NCI-H2171 treated with DMSO at 0.1 percent for 48 hours (cell line): ENCODE measurements at places on chromosomes 11 and 22.
A peak's percentile ranks its signal among the peaks of the same experiment; 100 is the strongest.

DNA sequence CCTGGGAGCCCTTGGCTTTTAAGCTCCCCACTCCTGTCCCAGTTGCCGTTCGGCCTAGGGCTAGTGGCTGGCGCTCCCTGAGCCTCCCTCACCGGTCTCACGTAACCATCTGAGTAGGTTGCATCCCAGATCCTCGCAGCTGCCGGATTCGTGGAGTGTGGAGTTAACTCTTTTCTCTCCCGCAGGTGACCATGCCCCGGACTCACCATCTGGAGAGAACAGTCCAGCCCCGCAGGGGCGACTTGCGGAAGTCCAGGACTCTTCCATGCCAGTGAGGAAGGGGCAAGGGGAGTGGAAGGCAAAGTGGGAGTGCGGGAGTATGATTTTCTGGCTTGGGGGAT lies 902 bp downstream of the MUS81 start:
- DNase-seq: peak; percentile 57

DNA sequence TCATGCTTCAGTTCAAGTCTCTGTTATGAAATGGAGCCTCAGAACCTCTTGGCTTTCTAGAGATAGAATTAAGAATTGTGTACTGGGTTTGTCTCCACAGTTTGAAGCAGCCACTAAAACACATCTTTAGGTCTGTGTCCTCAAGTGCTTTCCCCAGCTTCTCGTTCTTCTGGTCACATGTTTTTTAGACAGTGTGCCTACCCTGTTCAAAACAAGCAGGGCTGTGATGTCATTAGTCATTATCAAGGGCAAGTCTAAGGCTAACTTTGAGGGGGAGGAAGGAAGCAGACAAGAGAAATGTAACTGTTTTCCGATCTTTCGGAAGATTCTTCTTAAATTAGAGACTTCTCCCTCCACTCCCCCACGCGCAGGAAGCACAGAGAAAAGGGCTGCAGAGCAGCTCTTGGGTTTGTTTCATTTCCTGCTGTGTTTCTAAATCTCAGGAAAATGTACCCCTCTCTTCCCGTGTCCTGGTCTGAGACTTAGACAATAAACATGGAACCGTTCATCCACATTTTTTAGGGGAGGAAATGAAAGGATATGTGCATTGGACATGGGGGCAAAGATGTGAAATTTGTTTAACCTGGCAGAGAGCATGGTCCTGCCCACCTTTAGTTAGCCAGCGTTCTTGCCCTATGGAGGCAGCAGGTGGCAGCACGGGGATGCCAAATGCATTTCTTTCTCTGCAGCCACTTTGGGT lies 3.1 kb downstream of the AKIP1 start:
- peak; percentile 49 for DNase-seq

GRCh38 chr11:93730108-93731107 lies 10.9 kb downstream of the TAF1D start:
- DNase-seq: no peak

GRCh38 chr11:128285321-128285720 lies 302.0 kb downstream of the ETS1 start:
- no peak for DNase-seq

- no peak for DNase-seq
These were observed 3.8 kb downstream of the OSBPL5 start for GRCh38 chr11:3161309-3161708.

GRCh38 chr11:122869622-122870021 lies 12.9 kb upstream of the JHY start:
- no peak for DNase-seq

GRCh38 chr11:11967669-11968510 lies 40.5 kb downstream of the DKK3 start:
- DNase-seq: no peak

DNA sequence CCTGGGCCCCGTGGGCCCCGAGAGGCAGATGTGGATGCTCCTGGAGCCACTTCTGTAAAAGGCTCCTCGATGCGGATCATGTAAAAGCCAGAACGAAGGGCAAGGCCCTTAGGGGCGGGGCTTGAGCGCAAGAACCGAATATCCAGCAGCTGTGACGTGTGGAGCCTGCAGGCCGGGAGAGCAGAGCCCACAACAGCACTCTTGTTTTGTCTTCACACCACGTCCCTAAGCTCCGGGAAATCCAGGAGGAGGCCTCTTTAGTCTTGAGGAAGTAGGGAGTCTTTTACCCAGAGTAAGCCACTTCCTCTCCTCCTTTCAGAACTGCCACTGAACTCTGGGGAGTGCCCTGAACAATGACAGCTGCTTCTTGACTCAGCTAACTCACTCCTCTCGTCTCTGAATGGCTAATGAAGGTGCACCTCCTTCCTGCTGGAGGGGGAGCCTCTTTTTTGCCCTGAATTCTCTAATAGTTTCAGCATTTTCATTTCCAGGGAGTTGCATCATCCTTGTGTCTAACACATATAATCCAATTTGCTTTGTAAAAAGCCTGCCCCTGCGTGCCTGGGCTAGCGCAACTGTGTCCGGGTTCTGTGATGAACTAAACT lies 12.5 kb downstream of the L3MBTL2 start:
- DNase-seq: no peak

- no peak for DNase-seq
These were observed 13.8 kb upstream of the MIAT start for GRCh38 chr22:26643418-26644100.

GRCh38 chr22:43884600-43885318 lies 7.1 kb downstream of the PNPLA5 start:
- DNase-seq: peak; percentile 58

DNA sequence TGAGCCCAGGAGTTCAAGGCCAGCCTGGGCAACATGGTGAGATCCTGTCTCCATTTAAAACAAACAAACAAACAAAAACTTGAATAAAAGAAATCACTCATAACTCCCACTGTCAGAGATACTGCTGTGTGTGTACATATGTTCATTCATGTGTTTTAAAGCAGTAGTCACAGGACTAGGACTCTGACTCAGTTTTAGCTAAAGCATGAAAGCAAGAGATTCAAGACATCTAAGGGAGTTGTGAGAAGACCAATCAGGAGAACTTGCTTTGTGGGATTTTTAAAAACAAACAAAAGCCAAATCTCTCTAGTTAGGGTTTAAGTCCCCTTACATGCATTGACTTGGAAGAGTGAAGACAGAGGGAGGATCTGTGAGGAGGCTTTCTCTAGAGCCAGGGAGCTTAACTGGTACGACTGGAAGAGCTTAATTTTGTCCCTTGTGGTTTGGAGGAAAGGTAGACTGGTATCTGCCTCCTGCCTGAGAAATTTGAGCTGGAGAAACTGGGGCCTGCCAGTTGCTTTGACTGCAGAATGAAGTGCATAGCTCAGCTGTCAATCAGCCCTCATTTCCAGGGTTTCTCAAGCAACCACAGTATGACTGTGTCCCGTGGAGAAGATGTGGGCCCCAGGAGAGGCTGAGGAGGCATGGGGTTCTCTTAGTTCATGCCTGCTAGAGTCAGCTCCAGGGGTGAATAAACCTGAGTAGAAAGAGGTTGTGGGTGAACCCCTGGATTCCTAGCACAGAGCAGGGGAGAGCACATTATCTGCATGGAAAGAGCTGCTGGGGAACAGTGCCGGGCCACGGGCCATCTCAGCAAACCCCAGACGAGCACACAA lies 30.6 kb downstream of the EXPH5 start:
- DNase-seq: peak; percentile 56

DNA sequence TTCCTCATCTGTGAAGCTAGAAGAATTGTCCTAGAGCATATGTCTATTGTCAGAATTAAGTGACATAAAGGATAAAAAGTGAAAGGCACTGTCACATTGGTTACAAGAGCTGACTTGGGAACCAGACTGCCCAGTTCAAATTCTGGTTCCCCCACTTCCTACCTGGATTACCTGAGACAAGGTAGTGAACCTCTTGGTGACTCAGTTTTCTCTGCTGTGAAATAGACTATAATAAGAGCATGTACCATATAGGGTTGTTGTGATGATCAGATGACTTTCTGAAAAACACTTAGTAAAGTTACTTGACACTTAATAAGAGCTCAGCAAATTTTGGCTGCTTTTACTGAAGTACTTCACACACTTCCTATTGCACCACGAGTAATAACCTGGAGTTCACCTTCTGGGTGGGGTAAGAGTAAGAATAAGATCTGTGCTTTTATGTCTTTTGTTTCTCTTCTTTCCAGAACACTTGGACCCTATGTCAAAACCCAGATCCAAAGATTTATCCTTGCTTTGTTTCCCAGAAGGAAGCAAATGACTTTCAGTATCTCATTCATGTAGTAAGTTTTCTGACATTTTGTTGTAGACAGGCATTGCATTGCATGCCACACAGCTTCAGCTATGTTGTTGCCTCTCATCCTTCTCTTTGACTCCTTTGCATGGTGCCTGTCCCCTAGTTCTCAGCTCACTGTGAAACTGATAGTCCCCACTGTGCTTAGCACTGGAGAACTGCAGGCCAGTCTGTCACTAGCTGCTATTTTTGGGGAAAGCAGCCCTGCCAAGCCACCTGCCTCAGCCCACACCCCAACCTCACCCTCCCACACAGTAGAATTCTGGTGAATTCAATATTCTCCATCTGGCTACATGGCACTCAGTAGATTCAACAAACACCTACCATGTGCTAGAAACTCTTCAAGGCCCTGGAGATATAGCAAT lies 121.8 kb upstream of the POU2AF2 start:
- peak; percentile 85 for DNase-seq

GRCh38 chr11:3894128-3894731 lies 38.8 kb downstream of the STIM1 start:
- DNase-seq: no peak

DNA sequence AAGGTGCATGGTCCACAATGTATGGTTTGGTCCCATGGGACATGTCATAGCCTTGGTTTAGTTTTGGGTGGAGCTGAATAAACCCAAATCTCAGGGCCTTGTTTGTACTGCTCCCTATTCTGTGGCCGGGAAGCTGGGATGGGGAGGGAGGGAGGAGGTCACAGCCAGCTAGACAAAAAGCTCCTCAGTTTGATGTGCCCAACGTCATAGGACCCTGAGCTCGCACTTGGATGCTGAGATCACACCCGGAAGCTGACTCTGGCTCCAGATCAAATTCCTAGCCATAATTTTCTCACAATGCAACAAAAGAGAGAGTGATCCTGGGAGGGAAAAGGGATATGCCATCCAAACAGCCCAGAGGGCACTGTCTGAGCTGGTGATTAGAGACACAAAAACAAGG lies 1.5 kb downstream of the HSPB2 start:
- no peak for DNase-seq

DNA sequence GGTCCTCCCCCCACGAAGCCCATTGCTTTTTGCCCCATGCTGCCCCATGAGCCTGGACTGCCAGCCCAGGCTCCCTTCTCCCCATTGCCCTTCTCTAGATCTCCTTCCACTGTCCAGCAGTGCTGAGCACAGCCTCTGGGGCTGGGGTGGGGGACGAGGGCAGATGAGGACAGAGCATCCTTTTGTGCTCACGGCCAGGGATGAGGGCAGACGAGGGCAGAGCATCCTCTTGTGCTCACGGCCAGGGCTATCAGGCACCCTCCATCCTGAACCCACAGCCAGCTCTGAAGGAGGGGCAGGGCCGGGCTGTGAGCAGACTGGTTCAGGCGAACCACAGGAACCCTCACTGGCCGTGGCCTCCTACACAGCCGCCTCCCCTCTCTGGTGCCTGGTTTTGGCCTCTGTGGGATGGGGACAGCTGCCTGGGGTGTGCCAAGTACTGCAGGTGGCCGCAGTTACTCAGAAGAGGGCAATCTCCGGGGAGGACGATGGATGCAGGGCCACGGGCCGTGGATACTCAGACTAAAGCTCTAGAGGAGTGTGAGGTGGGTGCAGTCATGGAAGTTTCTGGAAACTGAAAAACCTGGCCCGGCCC lies 1258.8 kb downstream of the BRD1 start:
- DNase-seq: no peak

DNA sequence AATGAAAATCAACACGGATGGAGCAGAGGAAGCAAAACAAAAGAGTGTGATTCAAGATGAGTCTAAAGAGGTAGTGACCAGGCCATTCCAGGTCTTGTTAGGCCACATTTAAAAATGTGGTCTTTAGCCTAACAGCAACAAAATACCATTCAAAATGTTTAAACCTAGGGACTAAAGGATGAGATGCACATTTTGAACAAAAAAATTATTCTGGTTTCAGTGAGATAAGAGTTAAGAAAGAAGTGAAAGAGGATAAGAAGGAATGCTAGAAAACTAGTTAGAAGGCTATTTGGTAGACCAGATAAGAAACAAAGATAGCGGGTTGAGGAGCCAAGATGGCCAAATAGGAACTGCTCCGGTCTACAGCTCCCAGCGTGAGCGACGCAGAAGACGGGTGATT lies 85.2 kb downstream of the CWF19L2 start:
- no peak for DNase-seq

DNA sequence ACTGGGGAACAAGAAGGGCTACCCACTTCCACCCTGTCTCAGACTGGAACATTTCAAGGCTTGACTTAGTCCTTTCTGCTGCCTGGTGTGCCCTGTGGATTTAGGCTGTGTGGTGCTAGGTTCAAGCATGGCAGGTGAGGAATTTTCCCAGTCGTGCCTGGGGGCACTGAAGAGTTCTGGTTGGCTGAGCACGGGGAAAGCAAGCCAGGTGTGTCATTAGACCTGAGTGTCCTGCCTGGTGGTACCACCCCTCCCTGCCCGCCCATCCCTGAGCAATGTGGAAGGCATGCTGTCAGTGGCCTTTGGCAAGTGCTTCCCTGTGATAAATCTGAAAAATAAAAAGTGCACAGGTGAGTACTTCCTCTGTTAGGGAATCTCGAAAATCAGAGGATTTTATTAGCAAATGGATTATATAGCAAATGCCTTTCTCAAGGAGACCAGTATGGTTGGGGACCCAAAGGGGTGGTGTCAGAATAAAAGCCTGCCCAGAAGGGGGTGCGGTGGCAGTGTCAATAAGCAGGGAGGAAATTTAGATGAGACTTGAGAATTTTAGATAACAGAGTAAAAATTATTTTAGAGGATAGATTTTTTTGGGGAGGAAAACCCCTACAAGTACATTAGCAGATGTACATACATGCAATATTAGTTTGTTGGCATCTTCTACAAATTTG lies 22.8 kb downstream of the TEAD1 start:
- no peak for DNase-seq

GRCh38 chr11:39725081-39725480 lies 1734.4 kb downstream of the LRRC4C start:
- DNase-seq: no peak

GRCh38 chr22:24926849-24927579 lies 19.5 kb downstream of the LHFPL7 start:
- no peak for DNase-seq

DNA sequence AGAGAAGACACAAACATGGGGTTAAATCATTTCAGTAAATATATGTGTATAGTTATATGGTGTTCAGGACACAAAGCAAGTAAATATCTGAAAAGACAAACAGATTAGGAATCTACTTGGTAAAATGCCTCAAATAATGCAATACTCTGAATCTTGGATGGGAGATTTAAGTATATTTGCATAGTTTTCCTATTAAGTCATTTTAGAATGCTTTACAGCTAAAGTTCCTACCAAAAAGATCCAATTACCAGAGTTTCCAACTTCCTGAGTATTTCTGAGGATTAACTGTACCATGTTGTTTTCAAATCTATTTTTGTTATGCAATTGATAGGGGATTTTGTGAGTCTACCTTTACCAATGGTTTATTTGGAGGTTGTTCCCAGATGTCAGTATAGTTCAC lies 424.4 kb upstream of the CCDC179 start:
- no peak for DNase-seq
